ENCODE measurements at places on chromosomes 13 and 19. TPM values are rescaled to one million over a fixed set of nuclear protein-coding genes. Genes with fewer than 3 reads are reported as not detected.

The ETHE1 gene
- total RNA-seq, result 66.8 TPM

The TGFB1 gene
- 194 TPM for total RNA-seq

The CCL25 gene
- 7.4 TPM for total RNA-seq

The KLK13 gene
- not detected for total RNA-seq

The CGB2 gene
- not detected for total RNA-seq

The SSC5D gene
- total RNA-seq, result 0.98 TPM

The TBXA2R gene
- total RNA-seq, result 1.00 TPM

The CYP4F2 gene
- total RNA-seq, result not detected

The FFAR1 gene
- total RNA-seq, result not detected

DNA sequence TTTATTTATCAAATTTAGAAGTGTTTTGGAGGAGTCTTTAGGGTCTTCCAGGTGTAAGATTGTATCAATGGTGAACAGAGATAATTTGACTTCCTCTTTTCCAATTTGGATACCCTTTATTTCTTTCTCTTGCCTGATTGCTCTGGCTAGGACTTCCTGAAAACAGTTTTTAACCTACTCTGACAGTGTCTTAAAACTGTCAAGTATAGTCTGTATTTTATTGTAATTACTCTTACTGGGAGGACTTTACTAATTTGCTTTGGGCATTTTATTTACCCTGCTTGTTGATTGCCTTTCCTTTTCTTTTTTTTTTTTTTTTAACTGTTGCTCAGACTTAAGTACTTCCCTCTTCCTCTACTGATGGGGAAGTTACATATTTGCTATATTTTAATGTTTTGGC lies 81.3 kb downstream of the URI1 start:
- H3K4me3 ChIP-seq, result no peak overlapping the region
- DNase-seq, result no peak
- no peak overlapping the region for H3K27ac ChIP-seq
- peaks cover 28% of the 10 kb centered on the region for H3K36me3 ChIP-seq
- H3K27me3 ChIP-seq, result no peaks in the 10 kb centered on the region
- H3K4me1 ChIP-seq, result peaks cover 2% of the 10 kb centered on the region

DNA sequence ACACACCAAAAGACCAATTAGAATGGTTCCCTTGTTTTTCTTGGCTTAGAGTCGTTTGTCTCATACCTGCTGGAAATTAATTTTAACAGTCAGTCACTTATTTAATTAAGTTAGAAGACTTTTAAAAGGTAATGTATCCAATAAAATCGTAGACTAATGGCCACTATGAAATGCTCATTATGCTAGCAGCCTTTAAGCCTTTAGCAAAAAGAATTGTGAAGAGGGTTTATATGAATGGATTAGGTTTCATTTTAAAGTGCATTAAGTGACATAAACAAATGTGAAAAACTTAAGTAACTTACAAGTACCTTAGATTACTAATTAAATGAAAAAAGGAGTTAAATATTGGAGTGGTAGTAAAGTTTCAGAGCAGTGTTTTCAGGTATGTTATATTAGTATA lies 139.6 kb downstream of the RXFP2 start:
- H3K4me1 ChIP-seq, result peaks cover 5% of the 10 kb centered on the region
- no peak for DNase-seq
- H3K36me3 ChIP-seq, result no peaks in the 10 kb centered on the region
- H3K27me3 ChIP-seq, result peaks cover 9% of the 10 kb centered on the region
- no peak overlapping the region for H3K27ac ChIP-seq
- no peak overlapping the region for H3K4me3 ChIP-seq

- no peak overlapping the region for H3K27ac ChIP-seq
- peaks cover 50% of the 10 kb centered on the region for H3K27me3 ChIP-seq
- no peaks in the 10 kb centered on the region for H3K36me3 ChIP-seq
- H3K4me3 ChIP-seq, result no peak overlapping the region
Measured at GRCh38 chr13:33352526-33352925, 67.0 kb upstream of the STARD13 start.

DNA sequence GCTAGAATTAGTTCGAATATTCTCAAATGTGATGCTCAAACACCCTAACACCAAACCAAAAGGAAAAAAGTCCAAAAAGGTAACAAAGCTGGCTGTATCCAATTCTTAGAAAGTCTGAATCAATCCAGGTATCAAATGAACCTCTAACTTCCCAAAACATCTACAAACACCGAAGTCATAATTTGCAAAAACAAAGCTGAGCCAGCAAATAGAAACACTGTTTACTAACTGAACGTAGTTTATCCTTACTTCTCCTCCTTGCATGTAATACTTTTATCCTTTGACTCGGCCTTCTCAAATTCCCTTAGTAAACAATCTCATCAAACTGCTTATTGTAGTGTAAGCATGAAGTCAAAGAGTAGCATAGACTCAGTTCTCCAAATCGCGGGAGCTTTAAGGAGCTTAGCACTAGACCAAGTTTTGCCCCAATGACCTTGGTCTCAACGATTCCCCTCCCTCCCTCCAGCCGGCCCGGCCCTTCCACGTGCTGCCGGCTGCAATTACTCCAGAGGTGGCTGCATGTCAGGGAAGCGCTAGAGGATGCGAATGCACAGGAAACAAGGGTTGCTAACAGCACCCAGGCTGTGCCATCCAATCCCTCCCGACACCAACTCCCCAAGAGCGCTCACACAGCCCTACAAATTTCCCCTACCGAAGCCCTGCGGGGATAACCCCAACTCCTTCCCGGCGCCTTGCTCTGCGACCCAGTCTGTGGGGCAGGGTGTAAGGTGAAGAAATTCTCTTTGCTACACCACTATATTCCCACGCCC lies 693 bp downstream of the XPO4 start:
- H3K4me1 ChIP-seq, result peaks cover 32% of the 10 kb centered on the region
- no peaks in the 10 kb centered on the region for H3K27me3 ChIP-seq
- H3K36me3 ChIP-seq, result peaks cover 8% of the 10 kb centered on the region
- peak; percentile 30 for DNase-seq
- peak overlapping the region; percentile 87 for H3K4me3 ChIP-seq

DNA sequence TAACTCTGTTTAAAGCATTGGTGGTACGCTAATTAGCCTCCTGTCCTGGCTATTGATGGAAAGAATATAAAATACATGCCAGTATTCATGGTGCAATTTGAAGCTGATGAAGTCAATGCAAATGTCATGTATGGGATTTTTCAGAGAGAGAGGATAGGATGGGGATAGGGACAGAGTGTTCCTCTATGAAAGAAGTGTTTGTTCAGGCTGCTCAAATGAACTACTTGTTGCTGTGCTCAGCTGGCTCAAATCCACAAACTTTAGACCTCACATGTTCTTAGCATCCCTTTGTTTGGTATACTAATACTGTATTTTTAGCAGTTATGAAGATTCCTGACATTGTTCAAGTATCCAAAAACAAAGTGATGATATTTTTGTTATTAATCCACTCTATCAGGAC lies 116.5 kb downstream of the SLITRK1 start:
- no peak overlapping the region for H3K4me3 ChIP-seq
- no peaks in the 10 kb centered on the region for H3K4me1 ChIP-seq
- no peak for DNase-seq
- no peak overlapping the region for H3K27ac ChIP-seq

DNA sequence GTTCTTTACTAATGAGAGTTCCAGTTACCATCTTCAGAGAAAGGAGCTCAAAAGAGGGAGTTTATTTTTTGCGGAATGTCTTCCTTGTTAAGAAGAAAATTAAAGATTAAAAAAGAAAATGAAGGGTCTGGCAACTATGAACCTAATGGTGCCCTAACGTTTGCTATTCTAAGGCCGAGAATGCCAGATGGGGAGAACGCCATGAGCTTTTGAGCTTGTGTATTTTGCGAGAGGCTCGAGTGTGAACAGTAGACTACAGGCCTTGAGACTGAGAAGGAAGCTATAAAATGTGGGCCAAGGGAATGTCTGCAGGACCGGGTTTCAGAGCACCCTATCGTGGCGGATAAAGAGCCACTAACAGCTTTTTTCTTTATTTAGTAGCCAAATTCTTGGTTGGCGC lies 6.7 kb downstream of the FGF14 start:
- H3K36me3 ChIP-seq, result no peaks in the 10 kb centered on the region
- H3K4me3 ChIP-seq, result peak overlapping the region; percentile 81

DNA sequence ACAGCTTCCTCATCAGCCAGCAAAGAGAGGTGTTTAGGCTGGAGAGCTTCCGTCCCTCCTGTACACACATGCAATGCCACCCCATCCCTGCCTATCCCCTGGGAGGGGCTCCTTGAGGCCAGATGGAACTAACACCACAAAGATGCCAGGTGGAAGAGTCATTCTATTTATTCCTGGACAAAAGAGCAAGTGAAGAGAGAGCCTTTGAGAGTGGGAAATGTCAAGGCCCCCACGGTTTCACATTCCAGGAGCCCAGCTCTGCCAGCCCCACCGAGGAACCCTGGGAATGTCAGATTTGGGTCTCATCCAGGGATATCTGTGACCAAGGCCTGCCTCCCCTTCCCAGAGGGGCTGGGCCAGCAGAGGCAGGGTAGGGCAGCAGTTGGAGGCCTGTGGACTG lies 30.8 kb upstream of the IGFL1 start:
- H3K27ac ChIP-seq, result no peak overlapping the region
- H3K27me3 ChIP-seq, result peaks cover 26% of the 10 kb centered on the region
- no peak for DNase-seq
- H3K4me1 ChIP-seq, result no peaks in the 10 kb centered on the region

DNA sequence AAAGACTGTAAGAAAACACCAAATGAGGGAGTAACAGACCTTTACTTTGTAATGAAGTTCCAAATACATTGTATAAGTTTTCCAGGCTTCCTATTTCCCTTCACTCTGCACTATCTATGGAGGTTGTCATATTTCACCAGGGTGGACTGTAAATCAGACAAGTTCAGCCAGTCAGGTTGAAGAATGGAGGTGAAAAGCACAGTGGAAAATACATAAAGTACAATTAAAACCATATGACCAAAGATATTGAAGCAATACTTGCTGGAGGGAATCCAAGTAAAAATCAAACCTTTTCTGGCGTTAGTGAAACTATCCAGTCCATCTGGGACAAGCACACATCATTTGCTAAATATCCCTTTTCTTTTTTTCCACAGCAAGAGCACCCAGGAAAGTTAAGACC lies 3.2 kb downstream of the LHFPL6 start:
- H3K4me1 ChIP-seq, result peaks cover 11% of the 10 kb centered on the region
- no peak overlapping the region for H3K27ac ChIP-seq
- no peak overlapping the region for H3K4me3 ChIP-seq
- no peak for DNase-seq
- no peaks in the 10 kb centered on the region for H3K36me3 ChIP-seq

GRCh38 chr19:5951338-5951861 lies 26.5 kb downstream of the RANBP3 start:
- peaks cover 45% of the 10 kb centered on the region for H3K36me3 ChIP-seq
- H3K27ac ChIP-seq, result peak overlapping the region; percentile 92
- H3K4me3 ChIP-seq, result no peak overlapping the region

DNA sequence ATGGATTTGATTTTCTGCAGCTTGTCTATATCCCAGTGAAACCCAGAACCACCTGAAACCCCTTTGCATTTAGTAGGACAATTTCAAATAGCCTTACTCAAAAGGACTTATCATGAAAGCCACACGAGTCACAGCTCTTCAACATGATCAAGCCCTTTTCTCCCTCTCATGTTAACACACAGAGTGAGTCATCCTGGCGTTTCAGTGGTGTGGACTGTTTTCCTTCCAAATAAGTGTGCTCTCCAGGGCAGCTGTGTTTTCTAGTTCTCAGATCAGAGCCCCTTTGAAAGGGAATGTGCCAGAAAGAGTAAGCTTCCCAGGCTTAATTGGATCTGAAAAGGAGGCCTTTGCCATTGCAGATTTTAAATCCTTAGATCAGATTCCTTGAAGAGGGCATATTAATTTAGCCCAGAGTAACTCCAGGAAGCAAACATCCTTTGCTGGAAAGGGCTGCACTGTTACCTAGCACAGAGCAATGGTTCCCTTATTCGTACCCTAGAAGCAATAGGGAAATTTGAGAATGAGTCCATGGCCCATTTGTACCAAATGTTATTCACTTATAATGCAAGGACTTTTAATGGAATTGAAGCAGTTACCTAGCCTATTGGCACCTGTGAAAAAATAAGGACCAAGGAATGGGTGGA lies 51.3 kb downstream of the ERICH6B start:
- H3K4me1 ChIP-seq, result peaks cover 2% of the 10 kb centered on the region
- no peak overlapping the region for H3K4me3 ChIP-seq
- H3K27ac ChIP-seq, result no peak overlapping the region
- H3K27me3 ChIP-seq, result peaks cover 4% of the 10 kb centered on the region
- H3K36me3 ChIP-seq, result peaks cover 3% of the 10 kb centered on the region
- DNase-seq, result no peak

DNA sequence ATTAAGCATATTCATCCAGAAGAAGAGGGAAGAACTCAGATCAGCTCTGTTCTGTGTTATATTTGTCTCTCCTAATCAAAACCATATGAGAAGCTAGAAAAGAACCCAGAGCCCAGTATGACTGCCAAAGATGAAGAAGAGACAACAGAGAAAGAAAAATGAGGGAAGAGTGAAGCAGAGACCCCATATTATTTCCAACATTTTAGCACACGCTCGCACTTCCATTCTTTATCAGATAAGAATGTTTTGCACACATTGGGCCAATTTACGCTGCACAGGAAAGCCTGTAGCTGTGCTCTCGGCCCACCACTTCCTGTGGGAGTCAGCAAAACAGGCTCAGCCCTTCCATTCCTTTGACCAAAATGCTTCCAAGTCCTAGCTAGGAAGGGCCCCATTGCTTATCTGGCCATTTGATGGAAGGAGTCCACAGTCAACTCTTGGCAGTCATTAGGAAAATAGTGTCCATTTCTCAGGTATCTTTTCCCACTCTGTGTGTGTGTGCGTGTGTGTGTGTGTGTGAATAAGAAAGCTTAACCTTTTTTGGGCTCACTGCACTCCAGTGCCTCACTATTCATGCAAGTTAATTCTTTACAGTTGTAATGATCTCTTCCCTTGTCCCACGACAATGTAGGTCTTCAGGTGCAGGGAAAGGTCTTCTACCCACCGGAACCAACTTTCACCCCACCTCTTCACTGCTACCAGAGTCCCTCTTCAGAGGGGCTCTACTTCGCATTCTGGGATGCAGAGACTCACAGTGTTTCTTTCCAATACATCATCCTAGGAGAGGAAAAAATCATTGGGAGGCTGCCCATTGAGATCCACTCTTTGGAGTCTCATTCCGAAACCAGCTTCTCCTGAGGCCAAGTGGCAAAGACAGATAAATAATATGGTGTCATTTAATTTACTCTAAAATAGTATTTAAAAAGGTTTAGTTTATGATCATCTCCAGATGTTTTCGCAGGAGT lies 237.5 kb downstream of the COG6 start:
- H3K36me3 ChIP-seq, result no peaks in the 10 kb centered on the region
- peak overlapping the region; percentile 43 for H3K27ac ChIP-seq
- peaks cover 4% of the 10 kb centered on the region for H3K27me3 ChIP-seq

DNA sequence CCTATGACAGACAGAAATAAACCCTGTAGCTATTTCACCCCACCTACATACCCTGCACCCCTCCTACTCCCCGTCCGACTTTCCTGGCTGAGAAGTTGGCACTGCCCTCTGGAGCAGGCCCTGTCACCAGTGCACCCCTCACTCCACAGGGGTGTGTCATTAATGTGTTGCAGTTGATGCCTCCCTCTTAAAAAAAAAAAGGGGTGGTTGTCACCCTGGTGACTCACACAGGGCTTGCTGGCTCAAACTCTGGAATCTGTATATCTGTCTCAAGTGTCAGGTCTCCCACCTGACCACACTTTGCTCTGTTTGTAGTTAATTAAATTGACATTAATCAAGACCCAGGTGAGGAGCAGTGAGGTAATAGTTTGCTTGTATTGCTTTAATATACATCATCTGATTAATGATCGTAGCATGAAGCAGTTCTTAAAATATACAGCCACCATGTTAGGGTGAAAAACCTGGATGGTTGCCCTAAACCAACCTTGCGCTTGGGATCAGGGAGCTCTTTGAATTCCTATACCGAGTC lies 2.0 kb upstream of the GATAD2A start:
- no peak for DNase-seq
- H3K4me1 ChIP-seq, result peaks cover 53% of the 10 kb centered on the region
- peaks cover 6% of the 10 kb centered on the region for H3K36me3 ChIP-seq

GRCh38 chr13:92418818-92419412 lies 807.7 kb upstream of the GPC6 start:
- H3K4me1 ChIP-seq, result no peaks in the 10 kb centered on the region
- H3K36me3 ChIP-seq, result no peaks in the 10 kb centered on the region
- DNase-seq, result no peak
- H3K27me3 ChIP-seq, result no peaks in the 10 kb centered on the region
- no peak overlapping the region for H3K4me3 ChIP-seq

All from activated CD4-positive, alpha-beta T cell treated with anti-CD3 and anti-CD28 coated beads, Interleukin-2, amount 10 ng/mL, durations not matched to agents 7 days and 5 days (primary cell).